ENCODE measurements at places on chromosomes 3 and 15.

DNA sequence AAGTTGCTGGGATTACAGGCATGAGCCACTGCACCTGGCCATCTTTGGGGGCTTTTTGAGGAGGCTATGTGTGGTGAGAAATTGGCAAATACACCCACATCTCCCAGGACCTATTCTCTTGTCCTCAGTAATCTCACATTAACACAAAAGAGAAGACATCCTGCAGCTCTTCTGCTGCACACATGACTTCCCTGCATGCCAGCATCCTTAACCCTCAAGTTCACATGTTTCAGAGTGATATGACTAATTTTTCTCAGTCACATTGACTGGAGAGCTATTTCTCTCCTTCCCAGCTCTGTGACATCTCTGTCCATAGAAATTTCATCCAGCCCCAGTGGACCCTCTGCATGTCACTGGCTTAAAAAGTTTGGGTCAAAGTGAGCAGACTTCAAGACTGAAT is 1.9 kb upstream of the SKIC8 start:
- DNase-seq: no peak

- no peak for DNase-seq
Measured at GRCh38 chr15:51331141-51331540, 7.3 kb downstream of the CYP19A1 start.

DNA sequence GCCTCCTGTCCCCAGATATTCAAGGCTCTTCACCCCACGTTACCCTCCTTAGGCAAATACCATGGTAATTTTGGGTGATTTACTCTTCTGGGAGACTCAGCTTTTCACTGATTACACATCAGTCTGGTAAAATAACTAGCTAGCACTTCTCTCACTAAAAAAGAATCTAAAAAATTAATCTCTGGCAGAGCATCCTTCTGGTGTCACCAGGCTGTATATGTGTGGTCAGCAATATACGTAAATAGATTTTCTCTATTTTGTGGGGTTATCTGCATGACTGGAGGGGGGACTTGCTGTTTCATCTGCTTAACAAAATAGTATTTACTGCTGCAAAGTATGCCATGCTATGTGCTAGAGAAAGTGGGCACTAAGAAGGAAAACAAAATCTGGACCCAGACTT is 45.1 kb downstream of the LRRC28 start:
- DNase-seq: no peak

- no peak for DNase-seq
Measured at GRCh38 chr15:77421370-77421700, 647 bp downstream of the HMG20A start.

- peak; percentile 5 for DNase-seq
Measured at GRCh38 chr15:93372208-93372864, 283.3 kb upstream of the RGMA start.

- DNase-seq: no peak
Measured at GRCh38 chr15:90051874-90052273, 50.4 kb downstream of the IDH2 start.

Data from NCI-H1105 treated with DMSO at 0.1 percent for 48 hours (cell line).